ENCODE measurements at places on chromosomes 12 and 14. TPM values are rescaled to one million over a fixed set of nuclear protein-coding genes. Genes with fewer than 3 reads are reported as not detected.

The TAS2R13 gene
- polyA plus RNA-seq: not detected

The C1QL4 gene
- 0.03 TPM for polyA plus RNA-seq

The CSRP2 gene
- polyA plus RNA-seq: 41.8 TPM

The PIK3C2G gene
- 1.9 TPM for polyA plus RNA-seq

The FBRSL1 gene
- polyA plus RNA-seq: 17.2 TPM

The KRT72 gene
- polyA plus RNA-seq: not detected

The VRTN gene
- polyA plus RNA-seq: not detected

The CLEC2A gene
- polyA plus RNA-seq: not detected

The CD4 gene
- 0.60 TPM for polyA plus RNA-seq

The KLHL33 gene
- not detected for polyA plus RNA-seq

The FIGNL2 gene
- polyA plus RNA-seq: not detected

The FGF23 gene
- polyA plus RNA-seq: not detected

The ARHGAP9 gene
- not detected for polyA plus RNA-seq

The KCNK13 gene
- not detected for polyA plus RNA-seq

The C12orf54 gene
- 1.9 TPM for polyA plus RNA-seq

The SYNE3 gene
- polyA plus RNA-seq: 2.4 TPM

The AKAP6 gene
- polyA plus RNA-seq: 0.48 TPM

The IL26 gene
- polyA plus RNA-seq: not detected

All from mammary epithelial cell (primary cell).